ENCODE measurements at places on chromosomes 2 and 18. TPM values are rescaled to one million over a fixed set of nuclear protein-coding genes. Genes with fewer than 3 reads are reported as not detected.

DNA sequence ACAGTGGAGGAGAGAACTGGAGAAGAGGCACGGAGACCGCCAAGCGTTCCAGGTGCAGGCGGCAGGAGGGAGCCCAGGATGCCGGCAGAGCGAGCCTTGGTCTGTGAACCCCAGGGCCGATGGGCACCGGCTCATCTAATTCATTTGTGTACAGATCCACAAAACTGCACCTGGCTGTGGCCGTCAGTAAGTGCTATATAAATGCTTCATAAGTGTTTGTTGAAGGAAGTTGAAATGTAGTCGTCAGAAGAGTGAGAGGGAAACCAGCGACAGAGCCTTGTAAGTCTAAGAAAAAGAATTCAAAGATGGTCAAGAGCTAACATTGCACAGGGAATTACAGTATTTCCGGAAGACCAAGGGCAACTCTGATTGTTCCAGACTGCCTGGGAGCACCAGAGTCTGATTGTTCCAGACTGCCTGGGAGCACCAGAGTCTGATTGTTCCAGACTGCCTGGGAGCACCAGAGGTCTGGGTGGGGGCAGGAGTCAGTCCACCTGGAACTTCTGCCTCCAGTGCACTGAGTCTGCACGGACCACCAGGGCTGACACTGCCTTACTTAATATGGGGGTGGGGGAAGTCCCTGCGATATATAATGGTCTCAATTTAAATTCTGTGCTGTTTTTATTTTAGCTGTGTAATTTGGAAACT, 112.3 kb downstream of the BCL2 start:
- no peak overlapping the region for H3K4me3 ChIP-seq
- no peaks in the 10 kb centered on the region for H3K4me1 ChIP-seq
- no peaks in the 10 kb centered on the region for H3K36me3 ChIP-seq
- DNase-seq: no peak
- no peaks in the 10 kb centered on the region for H3K27me3 ChIP-seq

DNA sequence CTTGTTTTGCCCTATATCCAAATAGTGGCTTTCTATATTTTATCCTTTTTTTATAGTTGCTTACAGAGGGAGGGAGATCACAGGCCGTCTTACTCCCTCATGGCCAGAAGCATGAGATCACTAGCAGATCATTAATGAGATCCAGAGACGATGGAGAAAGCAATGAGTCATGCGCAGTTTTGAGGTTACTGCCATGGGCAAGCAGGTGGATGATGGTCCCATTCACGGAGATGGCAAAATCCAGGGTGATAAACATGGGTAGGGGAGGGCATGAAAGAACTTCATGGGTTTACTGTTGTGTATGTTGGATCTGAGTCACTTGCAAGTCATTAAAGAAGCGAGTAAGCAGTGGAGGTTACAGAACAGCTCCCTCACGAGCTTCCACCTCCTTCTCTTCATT, 60.4 kb downstream of the C18orf63 start:
- no peak for DNase-seq
- H3K36me3 ChIP-seq: no peaks in the 10 kb centered on the region
- no peak overlapping the region for H3K27ac ChIP-seq
- no peaks in the 10 kb centered on the region for H3K27me3 ChIP-seq

Gene IL1RL1
- total RNA-seq: 7.4 TPM

DNA sequence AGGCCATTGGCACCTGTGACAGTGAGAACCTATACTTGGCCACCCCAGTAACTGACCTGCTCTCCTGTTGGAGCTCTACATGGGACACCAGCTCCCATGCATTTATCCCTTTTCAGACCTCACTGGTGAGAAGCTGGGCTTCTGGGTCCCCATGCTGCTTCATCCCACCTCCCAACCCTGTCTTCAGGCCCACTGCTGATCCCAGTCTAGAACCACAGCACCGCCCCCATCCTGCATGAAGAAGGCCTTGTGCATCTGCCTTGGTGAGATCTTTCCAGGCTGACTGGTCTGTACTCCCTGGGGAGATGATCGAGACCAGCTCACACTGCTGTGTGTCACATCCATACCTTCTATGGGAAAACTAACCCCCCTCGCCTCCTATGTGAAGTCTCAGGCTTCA, 22.7 kb downstream of the TTC32 start:
- no peak overlapping the region for H3K4me3 ChIP-seq
- no peaks in the 10 kb centered on the region for H3K4me1 ChIP-seq
- H3K36me3 ChIP-seq: no peaks in the 10 kb centered on the region
- no peaks in the 10 kb centered on the region for H3K27me3 ChIP-seq
- no peak for DNase-seq
- H3K27ac ChIP-seq: no peak overlapping the region

Gene SLC9A4
- not detected for total RNA-seq

Gene ASB18
- not detected for total RNA-seq

Gene ZNF2
- total RNA-seq: 5.9 TPM

GRCh38 chr18:56066524-56067213, 478.7 kb upstream of the TCF4 start:
- DNase-seq: no peak
- no peaks in the 10 kb centered on the region for H3K4me1 ChIP-seq
- no peak overlapping the region for H3K27ac ChIP-seq

DNA sequence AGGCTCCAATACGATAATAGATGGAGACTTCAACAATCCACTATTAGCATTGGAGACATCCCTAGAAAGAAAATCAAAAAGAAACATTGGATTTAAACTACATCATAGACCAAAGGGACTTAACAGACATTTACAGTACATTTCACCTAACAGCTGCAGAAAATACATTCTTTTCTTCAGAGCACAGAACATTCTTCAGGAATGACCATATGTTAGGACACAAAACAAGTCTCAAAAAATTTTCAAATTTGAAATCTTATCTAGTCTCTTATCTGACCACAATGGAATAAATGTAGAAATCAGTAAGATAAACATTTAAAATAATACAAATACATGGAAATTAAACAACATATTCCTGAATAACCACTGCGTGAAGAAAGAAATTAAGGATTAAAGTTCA, 68.7 kb downstream of the STRADB start:
- DNase-seq: no peak
- H3K36me3 ChIP-seq: no peaks in the 10 kb centered on the region
- no peak overlapping the region for H3K4me3 ChIP-seq
- no peaks in the 10 kb centered on the region for H3K4me1 ChIP-seq
- no peaks in the 10 kb centered on the region for H3K27me3 ChIP-seq

- H3K36me3 ChIP-seq: no peaks in the 10 kb centered on the region
- no peaks in the 10 kb centered on the region for H3K27me3 ChIP-seq
- no peak overlapping the region for H3K4me3 ChIP-seq
- H3K4me1 ChIP-seq: no peaks in the 10 kb centered on the region
- no peak for DNase-seq
- no peak overlapping the region for H3K27ac ChIP-seq
Measured at GRCh38 chr18:58780045-58780444, 84.6 kb upstream of the ZNF532 start.

- no peak overlapping the region for H3K27ac ChIP-seq
- H3K36me3 ChIP-seq: no peaks in the 10 kb centered on the region
- no peak overlapping the region for H3K4me3 ChIP-seq
- no peaks in the 10 kb centered on the region for H3K4me1 ChIP-seq
- DNase-seq: no peak
Measured at GRCh38 chr2:57842531-57842930, 204.1 kb upstream of the VRK2 start.

DNA sequence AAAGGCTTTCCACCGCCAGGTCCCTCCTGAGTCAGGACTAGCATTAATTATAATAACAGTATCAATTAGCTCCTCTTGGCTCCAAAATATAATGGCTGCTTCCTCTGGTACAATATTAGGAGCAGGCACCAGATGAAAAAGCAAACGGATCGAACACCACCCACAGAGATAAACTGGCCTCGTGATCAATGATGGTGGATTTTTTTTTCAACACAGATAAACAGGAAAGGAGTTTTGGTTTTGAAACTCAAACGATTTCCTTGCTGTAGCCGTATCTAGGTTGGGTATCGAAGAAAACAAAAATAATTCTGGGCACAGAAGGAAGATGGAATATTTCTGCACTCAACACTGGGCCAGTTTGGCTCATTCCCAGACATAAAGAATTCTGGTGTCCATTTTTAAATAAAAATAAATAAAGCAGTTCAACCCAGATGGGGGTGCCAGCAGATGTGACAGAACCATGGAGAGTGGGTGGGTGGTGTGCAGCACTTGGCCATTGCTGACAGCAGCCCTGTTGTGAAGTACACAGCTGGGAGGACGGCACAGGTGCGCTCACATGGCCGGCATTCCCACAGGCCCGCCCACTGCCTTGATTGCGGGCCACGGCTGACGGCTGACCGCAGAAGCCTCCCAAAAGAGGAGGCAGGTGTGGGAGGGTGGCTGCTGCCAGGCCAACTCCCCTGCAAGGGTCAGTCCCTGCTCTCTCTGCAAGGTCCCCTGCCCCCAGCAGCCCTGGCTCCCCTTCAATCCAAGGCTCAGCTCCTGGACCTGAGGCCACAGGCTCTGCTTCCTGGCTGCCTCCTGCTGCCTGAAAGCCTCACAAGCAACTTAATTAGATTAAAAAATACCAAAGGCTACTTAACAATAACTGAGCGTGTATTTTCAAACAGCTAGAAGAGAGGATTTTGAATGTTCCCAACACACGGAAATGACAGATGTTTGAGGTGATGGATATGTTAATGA, 351.9 kb upstream of the ID2 start:
- H3K4me3 ChIP-seq: no peak overlapping the region
- DNase-seq: no peak
- H3K27me3 ChIP-seq: no peaks in the 10 kb centered on the region
- H3K27ac ChIP-seq: no peak overlapping the region
- no peaks in the 10 kb centered on the region for H3K4me1 ChIP-seq
- H3K36me3 ChIP-seq: no peaks in the 10 kb centered on the region

Gene XPO1
- 72.7 TPM for total RNA-seq

GRCh38 chr2:237143676-237144440, 58.2 kb downstream of the COPS8 start:
- H3K27ac ChIP-seq: no peak overlapping the region
- H3K27me3 ChIP-seq: no peaks in the 10 kb centered on the region
- no peaks in the 10 kb centered on the region for H3K4me1 ChIP-seq
- H3K4me3 ChIP-seq: no peak overlapping the region
- no peaks in the 10 kb centered on the region for H3K36me3 ChIP-seq
- DNase-seq: no peak

DNA sequence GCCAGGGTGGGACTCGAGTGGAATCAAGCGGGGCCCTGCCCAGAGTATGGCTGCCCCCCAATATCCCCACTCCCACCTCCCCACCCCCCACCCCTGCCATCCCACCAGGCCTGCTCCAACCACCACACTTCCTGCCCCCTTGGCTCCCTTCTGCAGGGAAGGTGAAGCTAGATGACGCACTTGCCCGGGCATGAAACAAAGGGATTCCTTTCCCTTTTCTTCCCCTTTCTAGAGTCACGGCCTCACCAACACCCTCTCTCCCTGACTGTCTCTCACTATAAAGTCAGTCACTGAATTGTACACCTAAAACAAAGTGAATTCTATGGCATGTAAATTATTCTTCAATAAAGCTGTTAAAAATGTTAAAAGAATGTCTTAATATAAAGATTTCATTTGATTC, 16.0 kb downstream of the ZBTB7C start:
- H3K27me3 ChIP-seq: no peaks in the 10 kb centered on the region
- H3K27ac ChIP-seq: no peak overlapping the region
- no peaks in the 10 kb centered on the region for H3K4me1 ChIP-seq
- H3K36me3 ChIP-seq: no peaks in the 10 kb centered on the region
